ELF-1 (cell line): ENCODE measurements at places on chromosomes 2 and 18.

- DNase-seq, result no peak
These were observed 167.7 kb downstream of the PLCL1 start for GRCh38 chr2:197972061-197972460.

DNA sequence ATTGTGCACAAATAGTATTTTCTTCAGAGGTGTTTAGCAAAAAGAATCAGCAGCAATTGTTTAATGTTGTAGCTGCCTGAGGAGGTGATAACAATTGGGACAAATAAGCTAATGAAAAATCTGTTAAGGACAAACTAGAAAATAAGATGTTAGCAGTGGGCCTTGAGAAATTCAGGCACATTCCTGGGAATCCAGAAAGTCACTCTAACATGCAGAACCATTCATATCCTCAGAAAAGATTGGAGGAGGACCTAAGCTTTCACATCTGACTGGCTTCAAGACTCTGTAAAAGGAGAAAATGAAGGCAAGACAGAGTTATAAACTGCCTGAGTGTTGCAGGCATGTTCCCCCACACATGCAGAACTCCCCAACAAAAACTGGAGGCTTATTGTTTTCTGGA is 353.5 kb upstream of the RGPD4 start:
- DNase-seq, result no peak

DNA sequence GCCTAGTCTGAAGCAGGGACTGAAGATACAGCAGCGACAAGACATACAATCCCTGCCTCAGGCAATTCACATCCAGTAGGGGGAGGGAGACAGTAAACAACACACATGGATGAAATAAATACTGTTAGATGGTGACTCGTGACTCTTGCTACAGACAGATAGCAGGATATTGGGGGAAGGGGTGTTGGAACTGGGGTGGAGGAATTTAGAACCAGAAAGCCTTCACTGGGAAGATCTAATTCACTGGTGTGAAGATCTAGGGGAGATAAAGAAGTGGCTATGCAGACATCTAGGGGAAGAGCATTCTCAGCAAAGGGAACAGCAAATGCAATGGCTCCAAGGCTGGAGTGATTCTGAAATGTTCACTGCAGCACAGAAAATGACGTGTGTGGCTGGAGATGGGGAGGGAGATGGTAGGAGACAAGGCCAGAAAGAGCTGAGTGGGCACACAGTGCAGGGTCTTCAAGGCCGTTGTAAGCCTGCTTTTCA is 52.6 kb upstream of the TMEM163 start:
- DNase-seq, result peak; percentile 60

GRCh38 chr2:145546091-145546490 is 1026.2 kb upstream of the ZEB2 start:
- DNase-seq, result no peak

DNA sequence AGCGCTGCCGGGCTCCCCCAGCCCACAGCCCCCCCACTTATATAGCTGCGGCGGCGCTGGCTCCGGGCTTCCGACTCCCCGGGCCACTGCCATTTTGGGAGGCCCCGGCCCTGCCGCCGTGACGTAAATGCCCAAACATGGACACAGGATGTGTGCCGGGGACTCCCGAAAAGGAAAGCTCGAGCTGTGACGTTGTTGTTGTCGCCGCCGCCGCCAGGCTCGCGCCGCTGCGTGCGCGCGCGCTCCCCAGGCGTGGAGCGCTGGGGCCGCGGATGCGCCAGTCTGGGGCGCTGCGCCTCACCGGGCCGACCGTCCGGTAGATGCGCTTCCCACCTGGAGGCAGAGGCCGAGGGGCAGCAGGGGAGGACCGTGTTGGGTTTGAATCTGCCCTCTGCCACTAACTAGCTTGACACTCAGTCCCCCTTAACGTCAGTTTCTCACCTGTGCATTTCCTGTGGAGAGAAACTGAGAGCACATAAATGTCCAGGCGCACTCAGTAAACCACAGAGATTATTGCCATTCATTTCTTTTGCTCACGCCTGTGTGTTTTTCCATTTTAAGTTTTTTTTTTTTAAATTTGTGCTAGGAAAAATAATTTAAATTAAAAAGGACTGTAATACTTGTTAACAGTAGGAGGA is at the start of gene EGR4:
Gene EGR4, minus strand, starts transcription at position 15 of the 638 bp plus-strand sequence. CDS start 231 bp downstream, outside the sequence.
- peak; percentile 88 for DNase-seq

- DNase-seq, result no peak
These were observed 24.7 kb upstream of the KCNS3 start for GRCh38 chr2:17853799-17854198.

DNA sequence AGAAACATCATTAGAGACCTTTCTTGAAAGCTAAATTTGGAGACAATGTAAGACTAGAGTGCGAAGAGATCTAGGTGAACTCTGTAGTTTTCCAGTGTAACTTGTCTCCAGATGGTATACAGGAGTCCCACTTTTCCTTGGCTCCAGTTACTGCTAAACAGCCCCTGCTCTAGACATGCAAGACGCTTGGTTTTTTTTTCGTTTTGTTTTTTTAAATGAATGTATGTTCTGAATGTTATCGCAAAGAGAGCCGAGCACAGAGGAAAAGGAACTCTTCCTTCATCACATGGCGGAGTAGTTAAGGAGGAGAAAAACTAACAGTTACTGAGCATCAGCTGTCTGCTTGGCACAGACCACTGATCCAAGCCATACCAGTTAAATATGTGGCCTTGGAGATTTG is 2.4 kb downstream of the RALB start:
- no peak for DNase-seq

GRCh38 chr18:72652990-72653593 is 109.0 kb upstream of the CBLN2 start:
- DNase-seq, result peak; percentile 16

DNA sequence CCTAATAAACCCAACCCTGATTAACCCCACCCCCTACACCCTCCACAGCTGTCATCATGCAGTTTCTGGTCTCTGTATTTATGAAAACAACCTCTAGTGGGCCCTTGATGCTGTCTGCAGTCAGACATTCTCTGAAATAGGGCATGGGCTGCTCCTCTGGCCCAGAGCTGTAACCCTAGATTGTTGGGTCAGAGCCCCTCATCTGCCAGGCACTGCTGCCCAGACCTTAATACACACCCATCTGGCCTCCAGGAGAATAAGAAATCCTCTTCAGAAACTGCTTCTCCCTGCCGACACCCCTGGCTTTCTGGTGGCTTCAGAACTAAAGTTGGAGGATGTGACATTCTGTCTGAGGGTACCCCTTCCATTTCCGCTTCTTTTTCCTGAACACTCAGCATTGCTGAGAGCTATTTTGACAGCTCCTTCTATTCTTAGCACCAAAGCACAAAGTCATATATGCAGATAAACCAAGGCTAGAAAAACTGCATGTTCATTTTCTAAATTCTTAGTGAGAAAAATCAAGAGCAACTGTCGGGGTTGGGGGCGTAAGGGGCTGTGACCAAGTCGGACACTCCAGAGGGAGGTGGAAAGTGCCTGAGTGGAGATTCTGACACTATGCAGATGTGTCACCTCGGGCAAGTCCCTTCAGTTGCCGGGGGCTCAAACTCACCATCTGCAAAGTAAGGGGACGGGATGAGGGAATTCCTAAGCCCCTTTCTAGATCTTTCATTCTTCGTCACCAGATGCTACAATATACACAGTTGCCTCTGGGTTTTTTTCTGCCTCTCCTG is 28.7 kb downstream of the SRSF7 start:
- DNase-seq, result no peak

GRCh38 chr18:68448736-68449135 is 266.2 kb downstream of the TMX3 start:
- no peak for DNase-seq

DNA sequence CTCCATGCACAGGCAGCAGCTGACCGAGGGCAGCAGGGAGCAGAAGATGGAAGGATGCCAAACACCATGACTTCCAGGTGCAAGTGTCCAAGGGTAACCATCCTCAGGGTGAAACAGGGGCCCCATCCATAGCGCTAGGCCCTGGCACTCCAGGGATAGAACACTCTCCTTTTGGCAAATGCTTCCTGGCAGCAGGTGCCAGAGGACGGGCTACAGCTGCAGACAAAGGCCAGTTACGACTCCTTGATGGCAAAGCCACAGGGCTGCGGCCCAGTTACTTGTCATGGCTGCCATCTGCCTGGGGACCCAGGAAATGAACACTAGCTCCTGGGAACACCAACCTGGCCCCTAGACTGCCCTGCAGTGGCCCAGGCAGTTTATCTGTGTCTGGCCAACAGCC is 178.8 kb downstream of the TMEM163 start:
- no peak for DNase-seq
